ENCODE measurements at places on chromosomes 4 and X. TPM values are rescaled to one million over a fixed set of nuclear protein-coding genes. Genes with fewer than 3 reads are reported as not detected.

NFKB1 gene
- total RNA-seq: 49.8 TPM

PPARGC1A gene
- total RNA-seq: 92.4 TPM

GAB1 gene
- 69.0 TPM for total RNA-seq

ACSL1 gene
- total RNA-seq: 41.2 TPM

USP17L29 gene
- total RNA-seq: not detected

RAI2 gene
- total RNA-seq: 6.5 TPM

LIMCH1 gene
- 9.5 TPM for total RNA-seq

SMIM31 gene
- 30.6 TPM for total RNA-seq

ADH7 gene
- not detected for total RNA-seq

ZFP92 gene
- 0.50 TPM for total RNA-seq

SPP1 gene
- total RNA-seq: 3.7 TPM

LSM6 gene
- 20.2 TPM for total RNA-seq

ITIH6 gene
- not detected for total RNA-seq

DNA sequence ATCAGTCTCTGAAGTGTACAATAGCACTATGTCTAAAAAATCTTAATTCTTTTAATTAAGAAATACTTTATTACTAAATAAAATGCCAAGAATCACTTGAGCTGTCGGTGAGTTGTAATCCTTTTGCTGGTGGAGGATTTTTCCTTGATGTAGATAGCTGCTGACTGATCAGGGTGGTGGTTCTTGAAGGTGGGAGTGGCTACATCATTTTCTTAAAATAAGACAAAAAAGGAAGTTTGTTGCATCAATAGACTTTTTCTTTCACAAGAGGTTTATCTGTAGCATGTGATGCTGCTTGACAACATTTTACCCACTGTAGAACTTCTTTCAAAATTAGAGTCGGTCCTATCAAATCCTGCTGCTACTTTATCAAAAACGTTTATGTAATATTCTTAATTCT is 68.8 kb upstream of the ZC4H2 start:
- DNase-seq: no peak

DNA sequence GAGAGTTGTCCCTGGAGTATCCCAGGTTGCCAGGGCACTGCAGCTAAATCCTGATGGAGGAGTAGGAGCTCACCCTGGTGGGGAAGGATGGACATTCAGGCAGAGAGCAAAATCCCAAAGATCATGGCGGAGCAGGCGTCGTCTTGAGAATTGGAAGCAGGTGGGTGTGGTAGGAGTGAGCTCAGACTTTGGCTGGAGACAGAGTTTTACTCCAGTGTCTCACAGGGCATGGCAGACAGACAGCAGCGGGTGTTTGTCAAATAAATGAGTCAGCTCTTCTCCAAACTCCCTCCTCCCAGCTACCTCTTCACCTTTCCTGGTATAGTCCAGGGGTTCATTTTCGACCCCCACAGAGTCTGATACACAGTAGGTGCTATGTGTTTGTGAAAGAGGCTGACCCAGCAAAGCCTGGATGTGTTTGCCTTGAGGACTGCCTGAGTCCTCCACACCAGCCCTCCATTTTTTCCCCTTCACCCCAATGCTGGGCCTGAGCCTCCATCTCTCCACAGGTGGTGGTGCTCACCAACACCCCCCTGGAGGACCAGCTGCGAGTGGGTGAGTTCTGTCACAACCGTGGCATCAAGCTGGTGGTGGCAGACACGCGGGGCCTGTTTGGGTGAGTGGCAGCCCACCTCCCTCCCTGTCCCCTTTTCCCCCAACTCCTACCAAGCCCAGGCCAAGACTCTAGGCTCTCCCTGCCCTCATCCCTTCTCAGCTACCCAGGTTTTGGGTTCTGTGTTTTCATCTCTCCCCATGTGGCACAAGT is 6.9 kb downstream of the UBA1 start:
- peak; percentile 52 for DNase-seq

GRCh38 chrX:148647651-148648050 is 147.2 kb downstream of the AFF2 start:
- no peak for DNase-seq

GRCh38 chrX:45324941-45325340 is 124.3 kb upstream of the DIPK2B start:
- DNase-seq: no peak

GRCh38 chrX:107135049-107135964 is 16.7 kb upstream of the RBM41 start:
- DNase-seq: no peak

DNA sequence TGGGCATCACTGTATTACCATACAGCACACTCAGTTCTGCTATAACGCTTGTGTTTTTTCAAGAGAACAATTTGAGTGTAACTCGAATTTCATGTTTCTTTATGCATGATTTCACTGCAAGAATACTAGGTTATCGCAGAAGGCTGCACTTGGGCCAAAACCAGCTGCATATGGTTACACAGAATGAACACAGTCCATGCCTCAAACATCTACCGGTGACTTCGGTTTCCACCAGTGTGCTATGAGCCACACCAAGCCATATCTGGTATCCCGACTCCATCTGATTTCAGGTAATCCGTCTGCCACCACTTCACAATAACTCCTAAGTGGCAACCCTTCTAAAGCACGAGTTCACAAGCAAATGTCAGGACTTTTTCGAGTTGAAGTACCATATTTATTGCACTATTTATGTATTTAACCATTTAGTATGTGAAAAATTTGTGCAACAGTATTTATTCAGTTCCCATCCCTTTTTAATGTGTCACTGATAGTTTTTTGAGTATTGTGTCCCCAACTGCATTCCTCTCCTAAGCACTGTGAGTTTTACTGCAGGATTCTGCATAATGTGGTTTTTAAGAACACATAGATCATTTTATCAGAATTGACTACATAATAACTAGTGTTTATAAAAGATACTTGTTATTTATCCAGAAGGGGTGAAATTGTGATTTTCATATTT is 111.8 kb downstream of the APBB2 start:
- DNase-seq: no peak

DNA sequence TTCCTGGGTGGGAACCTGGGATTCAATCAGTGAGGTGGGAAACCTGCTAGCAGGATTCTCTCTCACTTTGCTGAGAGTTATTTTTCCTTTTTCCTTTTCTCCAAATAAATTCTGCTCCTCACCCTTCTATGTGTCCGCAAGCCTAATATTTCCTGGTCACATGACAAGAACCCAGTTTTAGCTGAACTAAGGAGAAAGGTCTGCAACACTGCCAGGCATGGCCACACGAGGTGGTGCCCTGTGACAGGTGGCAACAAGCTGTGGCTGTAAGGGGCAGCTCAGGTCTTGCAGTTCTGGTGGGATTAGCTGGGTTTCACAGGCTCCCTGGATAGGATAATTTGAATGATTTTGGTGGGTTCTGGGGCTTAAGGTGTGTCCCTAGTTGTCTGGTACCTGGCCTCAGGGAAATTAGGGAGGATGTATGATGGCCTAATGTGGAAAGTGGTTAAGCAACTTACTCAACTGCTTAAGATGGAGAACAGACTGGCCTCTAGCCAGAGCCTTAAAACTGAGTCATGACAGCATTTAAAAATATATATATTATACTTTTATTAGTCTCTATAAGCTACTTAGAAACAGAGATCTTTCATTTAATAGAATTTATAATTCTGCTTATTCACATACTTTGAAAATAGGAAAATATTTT is 215.0 kb downstream of the IL15 start:
- DNase-seq: no peak

DNA sequence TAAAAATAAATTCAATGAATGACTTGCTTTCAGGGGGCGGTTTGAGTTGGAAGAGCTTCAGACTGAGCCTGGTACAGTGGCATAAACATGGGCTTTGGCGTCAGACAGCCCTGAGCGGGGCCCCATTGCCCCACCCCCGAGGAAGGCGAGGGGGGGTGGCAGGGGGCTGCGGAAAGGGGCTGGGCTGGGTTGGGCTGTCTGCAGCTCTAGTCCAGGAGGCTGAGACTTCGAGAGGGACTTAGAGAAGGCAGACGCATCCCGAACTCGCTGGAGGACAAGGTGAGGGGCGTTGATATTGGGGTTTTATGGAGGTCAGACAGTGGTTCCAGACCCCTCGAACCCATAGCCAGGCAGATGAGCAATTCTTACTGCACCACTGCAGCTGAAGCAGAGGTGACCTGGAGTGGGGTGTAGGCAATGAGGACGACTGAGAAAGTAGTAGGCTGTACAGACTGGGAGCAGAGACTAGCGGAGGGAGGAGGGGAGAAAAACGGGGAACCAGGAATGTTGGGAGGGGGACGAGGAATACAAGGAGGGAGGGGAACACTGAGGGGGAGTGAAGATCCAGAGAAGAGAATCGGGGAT is at the start of gene MAGED2:
Gene MAGED2, plus strand, starts transcription at position 222 of the 585 bp plus-strand sequence. CDS start 1,587 bp downstream, outside the sequence.
- DNase-seq: peak; percentile 42

DNA sequence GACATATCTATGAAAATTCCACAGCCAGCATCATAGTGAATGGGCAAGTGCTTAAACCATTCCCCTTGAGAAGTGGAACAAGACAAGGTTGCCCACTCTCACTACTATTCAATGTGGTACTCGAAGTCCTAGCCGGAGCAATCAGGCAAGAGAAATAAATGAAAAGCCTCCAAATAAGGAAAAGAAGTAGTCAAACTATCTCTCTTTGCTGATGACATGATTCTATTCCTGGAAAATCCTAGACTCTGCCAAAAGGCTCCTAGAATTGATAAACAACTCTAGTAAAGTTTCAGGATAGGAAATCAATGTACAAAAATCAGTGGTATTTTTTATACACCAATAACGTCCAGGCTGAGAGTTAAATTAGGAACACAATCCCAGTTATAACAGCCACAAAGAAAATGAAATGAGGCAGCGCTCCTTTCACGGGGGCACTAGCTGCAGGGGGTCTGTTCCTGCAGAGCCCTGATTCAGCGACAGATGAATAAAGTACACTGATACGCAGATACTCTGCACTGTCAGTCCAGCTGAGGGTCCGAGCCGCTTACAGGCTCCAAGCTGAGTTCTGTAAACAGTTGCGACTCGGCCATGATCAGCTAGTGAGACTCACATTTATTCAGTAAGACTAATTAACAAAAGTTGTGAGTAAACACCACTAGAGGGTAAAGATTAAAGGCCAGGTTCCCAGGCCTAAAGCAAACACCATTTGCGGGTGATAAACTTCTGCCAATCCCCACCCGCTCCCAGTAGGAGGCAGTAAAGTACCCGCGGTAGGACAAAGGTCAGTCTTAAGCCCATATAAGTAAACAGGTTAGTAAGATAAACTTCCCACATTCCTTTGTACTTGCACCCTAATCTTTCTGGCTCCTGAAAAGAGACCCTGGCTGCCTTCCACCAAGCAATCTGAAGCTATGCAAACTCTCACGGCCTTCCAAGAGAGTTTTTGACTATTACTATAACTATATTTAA is 290.6 kb upstream of the GRID2 start:
- peak; percentile 74 for DNase-seq

- DNase-seq: no peak
Measured at GRCh38 chrX:73963682-73964081, 340.3 kb upstream of the ZCCHC13 start.

- no peak for DNase-seq
Measured at GRCh38 chrX:45198706-45199105, 2.0 kb downstream of the DIPK2B start.

GRCh38 chr4:152705903-152706302 is 26.1 kb upstream of the TMEM154 start:
- DNase-seq: no peak

- no peak for DNase-seq
Measured at GRCh38 chr4:168612450-168613135, 115.7 kb downstream of the PALLD start.

DNA sequence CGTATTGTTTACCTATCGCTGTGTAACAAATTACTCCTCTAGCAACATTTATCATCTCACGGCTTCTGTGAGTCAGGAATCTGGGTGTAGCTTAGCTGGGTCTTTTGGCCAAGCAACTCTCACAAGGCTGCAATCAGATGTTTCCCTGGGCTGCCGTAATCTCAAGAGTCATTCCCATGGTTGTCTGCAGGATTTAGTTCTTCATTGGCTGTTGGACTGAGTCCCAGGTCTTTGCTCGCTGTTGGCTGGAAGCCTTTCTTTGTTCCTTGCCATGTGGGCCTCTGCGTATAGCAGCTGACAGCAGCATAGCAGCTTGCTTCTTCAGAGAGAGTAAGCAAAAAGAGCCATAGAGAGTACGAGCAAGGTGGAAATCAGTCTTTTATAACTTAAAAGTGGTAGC is 16.8 kb downstream of the POLR2B start:
- DNase-seq: no peak

- DNase-seq: no peak
Measured at GRCh38 chr4:53307210-53307609, 58.7 kb downstream of the SCFD2 start.

GRCh38 chr4:168585168-168586091 is 88.6 kb downstream of the PALLD start:
- peak; percentile 77 for DNase-seq

GRCh38 chr4:168293386-168293975 is 25.1 kb downstream of the DDX60 start:
- no peak for DNase-seq

DNA sequence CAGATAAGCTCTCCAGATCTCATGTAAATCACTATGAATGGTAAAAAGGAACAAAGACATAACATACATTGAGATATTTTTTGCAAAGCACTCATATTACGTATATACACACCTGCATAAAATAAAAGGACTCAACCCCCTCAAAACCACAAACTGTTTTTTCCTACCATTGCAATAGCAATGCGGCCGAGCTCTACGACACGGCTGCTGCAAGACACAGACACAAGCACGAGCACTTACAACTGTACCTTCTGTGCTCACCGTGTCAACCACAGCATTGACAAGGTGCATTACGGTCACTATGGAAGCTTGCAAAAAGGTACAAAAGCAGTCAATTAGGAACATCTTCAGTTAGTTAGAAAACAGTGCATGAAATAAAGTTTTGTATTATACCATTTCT is 37.1 kb upstream of the MTNR1A start:
- DNase-seq: no peak

DNA sequence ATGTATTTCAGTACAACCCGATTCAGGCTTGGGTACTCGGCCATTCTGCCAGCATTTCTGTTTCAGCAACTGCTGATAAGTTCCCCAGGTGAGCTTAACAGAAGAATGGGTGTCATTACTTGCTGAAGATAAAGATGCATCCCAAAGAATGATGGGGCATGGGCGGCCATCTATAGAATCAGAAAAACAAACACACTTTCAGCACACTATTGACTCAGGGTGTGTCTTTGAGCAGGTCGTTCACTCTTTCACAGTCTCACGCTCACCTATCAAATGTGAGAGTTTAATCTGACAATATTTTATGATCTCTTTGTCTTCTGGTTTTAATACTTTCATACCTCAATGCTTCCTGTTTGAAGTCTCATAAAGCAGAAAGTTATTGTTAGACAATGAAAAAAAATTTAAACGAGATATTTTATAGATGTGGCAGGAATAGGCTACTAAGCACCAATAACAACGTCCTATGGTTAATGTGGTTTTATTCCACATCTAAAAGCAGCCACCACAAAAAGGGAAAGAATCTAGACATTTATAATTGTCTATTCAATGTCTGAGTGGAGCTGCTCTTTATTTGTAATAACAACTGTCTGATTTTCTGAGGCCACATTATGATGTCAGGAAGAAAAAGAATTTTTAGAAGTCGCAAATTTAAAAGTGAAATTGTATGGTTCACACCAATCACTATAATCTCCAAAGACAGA is 17.0 kb downstream of the GASK1B start:
- peak; percentile 39 for DNase-seq

- DNase-seq: no peak
Measured at GRCh38 chr4:88618782-88619485, 26.7 kb downstream of the HERC3 start.
